ENCODE measurements at places on chromosomes 4 and X.

DNA sequence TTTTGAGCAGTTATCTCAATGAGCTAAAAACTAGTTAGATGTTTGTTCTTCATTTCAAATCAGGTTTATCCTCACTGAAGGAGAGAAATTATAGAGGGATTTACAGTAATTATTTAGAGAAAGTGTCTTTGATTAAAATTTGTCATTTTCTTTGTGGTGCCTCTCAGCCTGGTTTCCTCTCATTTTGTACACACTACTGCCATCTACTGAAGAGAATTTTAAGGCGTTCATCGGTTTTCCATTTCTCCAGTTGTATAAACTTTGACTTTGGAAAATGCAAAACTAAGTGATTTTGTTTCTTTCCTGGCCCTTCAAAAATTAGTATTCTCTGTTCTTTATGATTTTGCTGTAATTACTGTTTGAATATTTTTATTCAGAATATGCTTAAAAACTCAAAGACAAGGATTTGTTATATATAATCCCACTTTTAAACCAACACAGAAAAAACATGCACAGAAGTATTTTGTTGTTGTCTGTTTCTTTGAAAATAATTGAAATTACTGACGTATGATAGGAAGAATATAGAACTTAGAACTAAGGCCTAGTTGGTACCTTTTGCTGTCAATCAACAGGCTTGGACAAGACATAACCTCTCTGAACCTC lies 34.4 kb upstream of the ANXA3 start:
- DNase-seq = no peak

DNA sequence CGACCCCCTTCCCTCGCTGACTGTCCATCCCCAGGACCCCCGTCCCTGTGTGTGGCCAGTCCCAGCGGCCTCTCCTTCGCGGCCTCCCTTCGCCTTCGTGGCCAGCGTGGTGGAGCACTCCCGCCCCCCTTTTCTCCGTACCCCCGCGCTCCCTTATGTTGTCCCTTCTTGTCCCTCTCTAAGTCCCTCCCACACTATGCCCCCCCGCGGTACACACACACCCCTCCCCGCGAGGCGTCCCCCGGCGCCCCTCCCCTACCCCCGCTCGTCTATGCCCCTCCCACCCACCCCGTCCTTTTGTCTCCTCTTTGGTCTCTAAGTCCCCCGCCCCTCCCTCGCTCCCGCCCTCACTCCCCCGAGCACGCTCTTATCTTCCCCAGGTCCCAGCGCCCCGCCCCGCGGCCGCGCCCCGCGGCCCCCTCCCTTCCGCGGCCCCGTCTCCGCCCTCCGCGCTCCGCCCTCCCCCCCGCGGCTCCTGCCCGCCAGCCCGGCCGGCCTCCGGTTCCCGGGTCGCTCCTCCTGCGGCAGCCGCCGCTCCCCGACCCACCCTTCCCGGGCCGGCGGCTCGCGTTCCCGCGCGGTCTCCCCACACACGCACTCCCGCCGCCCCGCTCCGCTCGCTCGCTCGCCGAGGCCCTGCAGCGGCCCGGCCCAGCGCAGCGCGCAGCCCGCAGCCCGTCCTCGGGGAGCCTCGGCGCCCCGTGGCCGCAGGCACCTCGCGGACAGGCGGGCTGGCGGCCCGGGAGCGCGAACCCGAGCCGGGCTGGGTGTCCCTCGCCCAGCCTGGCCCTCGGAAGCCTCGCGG lies 26.3 kb downstream of the UTP14A start:
- peak; percentile 67 for DNase-seq

GRCh38 chr4:138596896-138597295 lies 354.7 kb upstream of the SLC7A11 start:
- no peak for DNase-seq

GRCh38 chr4:184544788-184545409 lies 70.5 kb upstream of the IRF2 start:
- DNase-seq = no peak

DNA sequence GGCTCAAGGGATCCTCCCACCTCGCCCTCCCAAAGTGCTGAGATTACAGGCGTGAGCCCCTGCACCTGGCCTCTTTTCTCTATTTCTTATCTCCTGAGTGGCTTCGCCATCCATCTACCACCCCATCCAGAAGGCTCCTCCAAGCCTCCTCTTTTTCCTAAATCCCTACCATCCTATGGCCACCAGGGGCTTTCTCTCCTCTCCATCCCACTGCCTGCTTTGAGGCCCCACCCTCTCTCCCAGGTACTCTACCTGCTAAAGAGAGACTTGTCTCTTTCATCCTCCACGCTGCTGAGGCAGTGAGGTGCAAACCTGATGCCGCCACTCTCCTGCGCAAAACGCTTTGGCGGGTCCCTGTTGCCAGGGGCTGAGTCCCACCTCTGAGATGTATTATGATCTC lies 7.0 kb downstream of the RS1 start:
- no peak for DNase-seq

- no peak for DNase-seq
Observed at GRCh38 chr4:161525121-161525520, 638.7 kb downstream of the FSTL5 start.
